Gastroesophageal sphincter (tissue), 4 donors: ENCODE measurements at places on chromosomes 2 and 18. TPM values are rescaled to one million over a fixed set of nuclear protein-coding genes. Genes with fewer than 3 reads are reported as not detected.

TTR gene
- total RNA-seq, result not detected

ARHGAP25 gene
- 7.3 TPM for total RNA-seq

CFAP221 gene
- 0.66 TPM for total RNA-seq

RPRM gene
- total RNA-seq, result 2.6 TPM

RTKN gene
- 13.2 TPM for total RNA-seq

CAPN10 gene
- total RNA-seq, result 25.2 TPM

DQX1 gene
- total RNA-seq, result not detected

PLGLB2 gene
- total RNA-seq, result 1.0 TPM

ZNF521 gene
- 29.3 TPM for total RNA-seq

IL36RN gene
- 1.7 TPM for total RNA-seq

CHRNG gene
- total RNA-seq, result not detected

C2orf81 gene
- 1.1 TPM for total RNA-seq

CRYBA2 gene
- not detected for total RNA-seq

LYPD6 gene
- total RNA-seq, result 3.9 TPM

PDCD1 gene
- 0.54 TPM for total RNA-seq

ICOS gene
- not detected for total RNA-seq

ASXL3 gene
- 1.3 TPM for total RNA-seq

CELF4 gene
- 0.32 TPM for total RNA-seq

SPP2 gene
- total RNA-seq, result not detected

MALT1 gene
- 26.6 TPM for total RNA-seq
